ENCODE measurements at places on chromosomes 6 and 20.

DNA sequence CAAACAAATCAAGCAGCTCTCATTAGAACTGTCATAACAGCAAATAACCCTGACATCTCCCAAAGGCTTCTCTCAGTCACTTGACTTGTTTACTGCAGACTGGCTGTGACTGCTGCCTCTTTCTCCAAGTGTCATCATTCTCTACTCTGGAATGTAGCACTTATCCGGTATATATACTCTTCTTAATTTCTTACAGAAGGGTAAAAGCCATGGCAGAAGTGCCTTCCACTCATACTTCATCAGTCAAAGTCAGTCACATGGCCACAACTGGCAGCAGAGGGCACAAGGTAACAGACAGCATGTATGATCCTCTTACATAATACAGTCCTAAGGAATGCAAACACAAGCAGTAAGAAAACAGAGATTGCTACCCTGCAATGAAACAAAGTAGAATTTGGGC lies 9.3 kb downstream of the NAPB start:
- DNase-seq, result no peak

- no peak for DNase-seq
Measured at GRCh38 chr6:81769824-81770223, 17.3 kb upstream of the TENT5A start.

DNA sequence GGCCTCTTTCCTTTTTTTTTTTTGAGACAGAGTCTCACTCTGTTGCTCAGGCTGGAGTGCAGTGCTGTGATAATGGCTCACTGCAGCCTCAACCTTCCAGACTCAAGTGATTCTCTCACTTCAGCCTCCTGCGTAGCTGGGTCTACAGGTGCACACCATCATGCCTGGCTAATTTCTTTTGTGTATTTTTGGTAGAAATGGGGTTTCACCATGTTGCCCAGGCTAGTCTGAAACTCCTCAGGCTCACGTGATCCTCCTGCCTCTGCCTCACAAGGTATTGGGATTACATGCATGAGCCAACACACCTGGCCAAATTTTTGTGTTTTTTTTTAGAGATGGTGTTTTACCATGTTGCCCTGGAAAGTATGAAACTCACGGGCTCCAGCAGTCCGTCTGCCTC lies 29.3 kb downstream of the SRC start:
- DNase-seq, result no peak

- no peak for DNase-seq
Measured at GRCh38 chr6:45424451-45424861, 46.7 kb upstream of the SUPT3H start.

- DNase-seq, result no peak
Measured at GRCh38 chr20:43295781-43296180, 106.1 kb upstream of the PTPRT start.

GRCh38 chr6:148775161-148775560 lies 28.3 kb downstream of the UST start:
- no peak for DNase-seq

- DNase-seq, result no peak
Measured at GRCh38 chr20:15889514-15890256, 683.6 kb downstream of the KIF16B start.

DNA sequence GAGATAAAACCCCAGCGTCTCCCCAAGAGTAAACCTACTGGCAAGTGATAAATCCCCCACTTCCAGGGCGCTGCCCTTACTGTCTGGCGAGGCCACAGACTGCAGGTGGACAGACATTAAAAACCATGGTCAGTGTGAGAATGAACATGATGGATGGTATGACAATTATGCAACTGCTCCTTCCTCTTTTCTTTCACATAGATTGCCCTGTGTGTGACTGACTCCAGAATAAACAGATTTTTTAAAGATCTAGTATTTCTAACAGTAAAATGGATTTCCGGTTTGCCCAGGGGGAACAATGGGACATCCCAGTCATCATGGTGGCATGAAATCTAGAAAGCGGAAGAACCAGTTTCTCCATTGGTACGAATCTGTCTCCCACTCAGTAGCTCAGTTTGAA lies 153.7 kb downstream of the FOXC1 start:
- DNase-seq, result no peak

DNA sequence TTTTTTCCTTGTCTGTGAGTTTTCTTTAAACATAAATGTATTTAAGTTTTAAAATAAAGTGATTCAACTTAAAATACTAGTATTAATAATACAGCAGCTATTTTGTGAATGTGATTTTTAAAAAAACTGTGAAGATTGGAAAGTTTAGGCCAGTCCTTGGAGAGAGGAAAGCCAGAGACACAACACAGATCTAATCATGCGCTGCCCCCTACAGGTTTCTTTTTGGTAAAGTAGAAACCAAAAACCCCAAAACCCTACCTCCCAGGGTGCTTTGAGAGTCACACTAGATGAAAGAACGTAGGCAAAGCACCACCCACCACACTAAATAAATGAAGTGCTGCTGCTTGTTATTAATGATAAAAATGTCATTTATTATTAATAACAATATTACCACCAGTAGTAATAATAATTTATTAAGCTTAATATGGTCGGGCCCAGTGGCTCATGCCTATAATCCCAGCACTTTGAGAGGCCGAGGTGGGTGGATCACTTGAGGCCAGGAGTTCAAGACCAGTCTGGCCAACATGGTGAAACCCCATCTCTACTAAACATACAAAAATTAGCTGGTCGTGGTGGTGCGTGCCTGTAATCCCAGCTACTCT lies 33.7 kb downstream of the SLC9A8 start:
- DNase-seq, result no peak

- DNase-seq, result no peak
Measured at GRCh38 chr20:23071996-23072395, 14.1 kb downstream of the CD93 start.

DNA sequence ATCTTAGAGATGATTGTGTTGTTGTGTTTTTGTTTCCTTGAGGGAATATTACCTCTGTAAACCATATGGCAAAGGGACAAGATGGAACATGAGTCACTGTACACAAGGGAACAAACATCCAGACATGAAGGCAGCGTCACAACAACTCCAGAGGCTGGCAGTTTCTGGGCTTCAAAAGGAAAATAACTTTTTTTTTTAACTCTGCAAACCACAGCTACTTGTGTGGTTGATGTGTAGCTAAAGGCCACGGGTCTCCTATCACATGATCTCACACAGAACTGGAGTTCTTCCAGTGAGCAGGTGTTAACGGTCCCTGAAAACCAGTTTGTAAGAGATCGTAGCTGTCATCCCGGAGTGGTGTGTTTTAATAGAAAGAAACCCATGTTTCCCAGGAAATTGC lies 33.2 kb upstream of the HBS1L start:
- no peak for DNase-seq

DNA sequence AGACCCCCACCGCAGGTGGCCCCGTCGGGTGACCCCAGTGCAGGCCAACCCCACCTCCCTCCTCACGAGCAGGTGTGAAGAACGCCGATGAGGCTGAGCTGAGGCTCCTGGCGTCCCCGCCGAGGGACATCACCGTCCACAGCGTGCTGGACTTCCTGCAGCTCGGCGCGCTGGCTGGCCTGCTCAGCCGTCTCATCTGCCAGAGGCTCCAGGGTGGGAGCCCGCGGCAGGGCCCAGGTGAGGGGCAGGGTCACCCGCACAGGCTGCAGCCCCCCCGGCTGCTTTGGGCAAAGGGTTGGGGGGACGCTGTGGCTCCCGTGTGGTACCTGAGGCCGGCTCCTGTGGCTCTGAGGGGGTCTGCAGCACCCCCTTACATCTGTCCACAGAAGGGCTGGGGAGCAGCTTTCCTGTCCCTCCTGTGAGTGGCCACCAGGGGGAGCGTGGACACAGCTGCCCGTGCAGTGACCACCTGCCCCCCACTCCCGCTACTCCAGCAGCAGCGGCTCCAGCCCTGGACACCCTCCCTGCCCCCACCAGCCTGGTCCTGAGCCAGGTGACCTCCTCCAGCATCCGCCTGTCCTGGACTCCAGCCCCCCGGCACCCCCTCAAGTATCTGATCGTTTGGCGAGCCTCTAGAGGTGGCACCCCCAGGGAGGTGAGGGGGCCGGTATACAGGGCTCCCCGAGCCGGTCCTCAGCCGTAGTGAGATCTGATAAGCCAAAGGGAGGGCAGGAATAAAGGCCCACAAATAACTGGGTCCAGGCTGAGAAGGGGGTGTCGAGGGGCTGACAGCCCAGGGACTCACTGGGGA lies 16.5 kb downstream of the COL20A1 start:
- DNase-seq, result no peak

GRCh38 chr6:124741341-124741740 lies 220.9 kb upstream of the RNF217 start:
- DNase-seq, result no peak

- DNase-seq, result no peak
Measured at GRCh38 chr6:10849901-10850300, 11.6 kb upstream of the MAK start.

- DNase-seq, result no peak
Measured at GRCh38 chr6:129691709-129692108, 18.3 kb downstream of the ARHGAP18 start.

- no peak for DNase-seq
Measured at GRCh38 chr6:161963181-161963580, 689.3 kb upstream of the AGPAT4 start.

- DNase-seq, result no peak
Measured at GRCh38 chr6:109370792-109371191, 11.5 kb downstream of the CD164 start.

- DNase-seq, result no peak
Measured at GRCh38 chr6:21885111-21885510, 291.6 kb downstream of the SOX4 start.

DNA sequence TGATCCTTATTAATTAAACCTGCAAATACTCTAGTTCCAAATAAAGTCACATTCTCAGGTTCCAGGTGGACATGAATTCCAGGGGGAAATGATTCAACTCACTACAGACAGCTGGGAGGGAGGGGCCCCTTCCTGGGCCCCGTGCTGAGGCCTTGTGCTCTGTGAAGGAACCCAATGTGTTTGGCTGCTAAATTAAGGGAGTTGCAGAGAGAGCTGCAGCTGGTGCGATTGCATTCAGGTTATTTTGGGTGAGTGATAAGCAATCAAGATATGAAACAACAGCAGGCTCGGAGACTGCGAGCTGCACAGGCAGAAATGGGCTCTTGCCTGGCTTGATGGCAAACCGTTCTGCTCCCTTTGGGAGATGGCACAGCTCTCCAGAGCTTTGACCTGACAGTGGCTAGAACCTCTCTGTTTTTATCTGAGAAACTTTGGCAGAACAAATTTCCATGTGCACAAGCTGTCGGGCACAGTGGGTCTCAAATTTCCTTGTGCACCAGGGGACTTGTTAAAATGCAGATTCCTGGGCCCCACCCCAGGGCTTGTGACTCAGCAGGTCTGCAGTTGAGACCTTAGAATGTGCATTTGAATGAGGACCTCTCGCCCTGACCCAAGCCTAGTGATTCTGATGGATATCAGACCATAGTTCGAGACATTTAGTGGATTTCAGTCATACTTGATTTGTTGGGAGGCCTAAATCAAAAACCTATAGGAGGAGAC lies 9.8 kb downstream of the MAPK13 start:
- DNase-seq, result no peak

DNA sequence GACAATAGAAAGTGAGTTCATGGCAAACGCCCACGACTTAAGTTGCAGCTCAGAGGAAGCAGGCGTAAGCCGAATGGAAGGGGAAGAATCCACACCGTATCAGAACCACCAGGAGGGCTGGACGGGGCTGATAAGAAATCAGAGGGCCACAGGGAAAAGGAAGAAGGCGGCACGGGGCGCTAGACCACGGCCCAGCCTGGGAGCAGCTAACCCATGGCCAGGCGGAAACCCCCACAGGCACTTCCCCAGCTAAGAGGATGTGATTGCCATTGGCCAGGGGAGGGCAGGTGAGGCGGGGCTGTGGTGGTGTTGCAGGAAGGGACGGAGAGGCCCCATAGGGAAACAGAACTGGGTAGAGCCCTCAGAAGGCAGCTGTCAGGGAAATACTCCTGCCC lies 174.0 kb upstream of the AFDN start:
- DNase-seq, result no peak

- DNase-seq, result no peak
Measured at GRCh38 chr6:53714888-53715287, 49.3 kb upstream of the KLHL31 start.

DNA sequence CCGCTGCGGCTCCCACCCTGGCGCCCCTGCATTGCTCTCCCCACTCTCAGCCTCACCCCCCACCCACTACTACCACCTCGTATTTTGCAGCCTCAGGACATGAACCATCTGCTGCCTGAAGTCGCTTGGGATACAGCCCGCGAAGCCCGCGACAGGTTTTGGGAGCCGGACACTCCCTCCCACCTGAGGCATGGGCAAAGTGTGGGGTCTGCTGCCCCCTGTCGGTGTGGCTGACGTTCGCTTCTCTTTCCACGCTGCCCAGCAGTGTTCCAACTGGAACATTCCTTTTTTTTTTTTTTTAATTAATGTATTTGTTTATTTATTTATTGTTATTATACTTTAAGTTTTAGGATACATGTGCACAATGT lies 15.3 kb upstream of the LPA start:
- no peak for DNase-seq

GRCh38 chr6:137332637-137333280 lies 113.6 kb upstream of the IFNGR1 start:
- no peak for DNase-seq

DNA sequence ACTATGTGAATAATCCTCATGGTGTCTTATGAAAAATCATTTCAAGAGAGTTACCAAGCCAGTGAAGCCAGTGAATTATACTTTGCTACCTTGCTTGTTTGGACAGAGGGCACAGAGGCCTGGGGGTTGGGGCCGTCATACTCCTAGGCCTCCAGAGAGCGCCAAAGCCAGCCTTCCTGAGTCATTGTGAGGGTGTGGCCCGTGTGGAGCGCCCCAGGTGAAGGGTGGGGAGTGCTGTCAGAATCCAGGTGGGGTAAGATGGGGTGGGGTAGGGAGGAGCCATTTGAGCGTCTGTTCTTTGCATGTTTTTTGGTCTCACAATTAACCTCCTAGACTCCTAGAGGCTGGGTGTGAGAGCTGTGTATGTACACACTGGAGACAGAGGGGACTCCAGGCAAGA lies 71.1 kb downstream of the PERP start:
- DNase-seq, result no peak

GRCh38 chr6:157281570-157281969 lies 41.7 kb downstream of the TMEM242 start:
- DNase-seq, result no peak

GRCh38 chr6:112946051-112946450 lies 598.9 kb downstream of the RFPL4B start:
- DNase-seq, result no peak

- no peak for DNase-seq
Measured at GRCh38 chr6:78489874-78490273, 377.5 kb upstream of the IRAK1BP1 start.

- no peak for DNase-seq
Measured at GRCh38 chr6:41593839-41594238, 44.4 kb upstream of the MDFI start.

- DNase-seq, result no peak
Measured at GRCh38 chr6:150788089-150788488, 77.4 kb upstream of the MTHFD1L start.

- DNase-seq, result no peak
Measured at GRCh38 chr6:13445005-13445743, 42.2 kb downstream of the GFOD1 start.

- no peak for DNase-seq
Measured at GRCh38 chr6:63352544-63353285, 32.9 kb upstream of the LGSN start.

Data from cortex of kidney (tissue), 1 donor.